ENCODE measurements at places on chromosomes 13 and 19.

- no peak for DNase-seq
Observed at GRCh38 chr19:34525001-34525400, 43.4 kb downstream of the WTIP start.

GRCh38 chr19:47603706-47604565, 5.0 kb upstream of the BICRA start:
- no peak for DNase-seq

GRCh38 chr13:23701636-23702035, 131.4 kb downstream of the TNFRSF19 start:
- DNase-seq, result no peak

DNA sequence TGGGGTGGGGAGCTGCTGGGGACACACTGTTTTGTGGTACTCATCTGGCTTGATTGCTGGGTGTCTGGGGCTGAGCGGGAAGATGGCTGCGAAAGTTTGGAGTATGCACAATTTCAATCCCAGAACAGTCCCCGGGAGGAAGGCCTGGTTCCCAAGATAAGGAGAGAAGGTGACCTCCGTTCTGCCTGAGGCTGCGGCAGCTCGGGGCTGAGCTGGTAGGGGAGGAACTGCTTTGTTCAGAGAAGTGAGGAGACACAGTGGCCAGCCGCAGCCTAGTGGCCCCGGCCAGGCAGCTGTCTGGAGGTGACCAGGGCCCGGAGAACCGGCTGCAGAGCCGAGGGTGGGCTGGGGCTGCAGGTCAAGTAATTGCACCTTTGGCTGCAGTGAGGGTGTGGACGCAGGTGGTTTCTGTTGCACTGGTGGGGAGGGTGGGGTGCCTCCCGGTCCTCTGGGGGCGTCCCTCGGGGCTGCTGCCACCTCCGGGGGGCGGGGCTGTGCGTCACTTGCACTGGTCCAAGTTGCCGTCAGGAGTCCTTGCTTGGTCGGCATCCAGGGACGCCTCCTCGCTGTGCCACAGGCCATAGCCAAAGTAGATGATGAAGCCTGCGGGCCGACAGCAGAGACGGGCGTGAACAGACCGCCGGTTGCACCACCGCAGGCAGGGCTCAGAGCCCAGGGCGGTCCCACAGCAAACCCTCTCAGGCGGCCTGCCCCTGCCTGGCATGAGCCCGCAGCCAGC, 81.3 kb downstream of the SLC7A1 start:
- no peak for DNase-seq

- DNase-seq, result no peak
Observed at GRCh38 chr13:82717249-82717648, 1165.0 kb downstream of the SLITRK1 start.

DNA sequence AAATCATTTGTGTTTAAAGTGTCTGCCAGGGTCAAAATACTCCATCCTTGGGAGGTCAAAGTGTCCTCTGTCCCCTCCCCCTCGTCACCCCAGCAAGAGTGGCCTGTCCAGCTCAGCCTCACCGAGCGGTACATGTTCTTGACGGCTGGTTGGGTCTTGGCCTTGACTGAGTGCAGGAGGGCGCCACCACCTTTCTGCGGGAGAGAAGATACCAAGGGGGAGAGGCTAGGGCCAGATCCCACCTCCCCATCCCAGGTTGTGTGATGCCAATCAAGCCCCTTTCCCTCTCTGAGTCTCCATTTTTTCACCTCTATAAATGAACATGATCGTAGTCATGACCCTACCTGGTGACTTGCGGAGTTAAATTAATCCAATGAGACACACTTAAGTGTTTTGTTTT, 6.1 kb downstream of the CRB3 start:
- DNase-seq, result no peak

- no peak for DNase-seq
Observed at GRCh38 chr13:76768384-76768783, 117.8 kb downstream of the KCTD12 start.

DNA sequence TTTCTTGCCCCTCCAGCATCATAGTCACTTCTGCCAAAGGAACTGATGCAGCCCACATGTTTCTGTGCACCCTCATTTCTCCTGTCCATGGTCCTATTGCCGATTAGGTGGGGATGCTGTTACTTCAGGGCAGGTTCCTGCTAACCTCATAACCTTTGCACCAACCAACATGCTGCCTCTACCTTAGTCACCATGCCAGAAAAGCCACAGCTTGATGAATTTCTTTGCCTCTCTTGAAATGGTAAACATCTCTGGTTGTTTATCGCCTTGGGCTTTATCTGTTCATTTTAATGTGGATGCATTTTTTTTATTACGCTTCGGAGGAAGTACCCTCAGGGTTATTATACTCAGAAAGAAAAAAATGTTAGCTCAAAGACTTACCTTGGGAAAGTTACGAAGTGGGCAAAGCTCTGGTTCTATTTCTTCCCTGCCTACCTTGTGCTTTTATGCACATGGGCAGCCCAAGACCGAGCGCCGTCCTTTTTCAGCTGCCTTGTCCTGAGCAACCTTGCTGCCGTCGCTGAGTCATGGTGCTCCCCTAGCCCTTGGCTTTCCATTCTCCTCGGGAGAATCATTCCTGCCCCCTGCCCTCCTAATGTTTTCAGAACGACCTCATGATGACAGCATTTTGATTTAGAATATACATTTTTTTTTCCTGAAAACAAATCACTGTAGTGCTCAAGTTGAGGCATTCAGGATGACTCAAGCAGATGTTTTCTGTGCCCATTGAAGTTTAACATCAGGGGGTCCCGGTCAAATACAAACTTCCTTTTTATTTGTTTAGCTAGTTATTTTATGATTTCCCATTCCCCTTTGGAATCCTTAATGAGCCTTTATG, 280.0 kb downstream of the SHISA2 start:
- DNase-seq, result no peak

GRCh38 chr19:35178701-35179100, 24.2 kb downstream of the FXYD5 start:
- no peak for DNase-seq

DNA sequence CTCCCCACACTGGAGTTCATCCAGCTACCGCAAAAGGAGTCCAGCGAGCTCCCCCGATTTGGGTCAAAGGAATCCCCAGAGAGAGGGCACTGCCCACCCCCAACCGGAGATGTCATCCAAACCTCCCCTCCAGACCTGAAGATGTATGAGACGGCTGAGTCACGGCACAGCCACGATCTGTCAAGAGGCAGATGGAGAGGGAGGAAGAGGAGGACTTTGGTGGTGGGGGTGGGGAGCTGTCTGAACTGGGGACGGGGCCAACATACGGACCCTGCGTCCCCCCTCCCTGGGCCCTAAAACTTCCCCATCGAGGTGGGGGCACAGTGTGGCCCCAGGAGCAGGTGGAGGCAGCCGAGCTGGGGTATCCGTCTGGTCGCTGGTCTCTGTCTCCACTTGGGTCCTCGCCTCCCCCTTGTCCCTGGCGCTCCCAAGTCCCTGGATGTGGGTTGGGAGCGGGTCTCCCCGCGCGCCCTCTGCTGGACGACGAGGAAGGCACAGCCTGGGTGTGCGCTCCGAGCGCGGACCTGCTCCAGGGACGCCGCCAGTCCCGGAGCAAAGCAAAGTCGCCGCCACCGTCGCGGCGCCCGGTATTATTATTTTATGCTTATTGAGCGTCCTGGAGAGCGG, 3.8 kb downstream of the PDE4A start:
- peak; percentile 21 for DNase-seq

Data from NCI-H1694 treated with DMSO at 0.1 percent for 48 hours (cell line).